ENCODE measurements at places on chromosomes 3 and 15.

DNA sequence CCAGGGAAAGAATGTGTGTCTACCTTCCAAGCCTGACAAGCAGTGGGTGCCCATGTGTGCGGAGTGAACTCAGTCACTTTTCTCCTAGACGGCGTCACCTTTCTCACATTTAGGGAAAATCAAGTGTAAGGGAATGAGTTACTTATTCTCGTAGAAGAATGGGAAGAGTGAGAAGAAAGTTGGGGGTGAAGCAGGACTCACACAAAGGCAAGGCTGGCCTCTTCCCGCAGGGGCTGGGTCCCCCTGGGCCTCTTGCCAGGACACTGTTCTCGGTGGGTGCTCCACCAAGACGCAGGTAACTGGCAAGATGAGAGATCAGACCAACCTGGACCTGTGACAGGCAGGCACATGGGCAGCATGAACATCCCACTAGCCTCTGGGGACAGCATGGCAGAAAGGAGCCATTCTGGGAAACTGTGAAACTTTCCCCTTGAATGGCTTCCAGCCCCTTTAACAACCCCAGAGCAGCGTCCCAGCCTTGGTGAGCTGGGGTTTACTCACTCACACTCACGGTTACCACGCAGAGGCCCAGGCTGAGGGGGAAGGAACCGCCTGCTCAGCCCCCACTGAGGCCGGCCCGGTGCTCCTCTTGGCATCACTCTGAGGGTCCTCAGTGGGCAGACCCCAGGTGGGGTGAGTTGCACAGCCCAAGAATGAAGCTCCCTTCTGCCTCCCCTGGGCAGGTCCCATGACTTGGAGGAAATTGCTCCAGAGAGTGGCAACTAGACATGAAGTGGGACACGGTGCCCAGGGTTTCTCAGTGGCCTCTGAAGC, 15.0 kb upstream of the SRP14 start:
- DNase-seq: no peak

DNA sequence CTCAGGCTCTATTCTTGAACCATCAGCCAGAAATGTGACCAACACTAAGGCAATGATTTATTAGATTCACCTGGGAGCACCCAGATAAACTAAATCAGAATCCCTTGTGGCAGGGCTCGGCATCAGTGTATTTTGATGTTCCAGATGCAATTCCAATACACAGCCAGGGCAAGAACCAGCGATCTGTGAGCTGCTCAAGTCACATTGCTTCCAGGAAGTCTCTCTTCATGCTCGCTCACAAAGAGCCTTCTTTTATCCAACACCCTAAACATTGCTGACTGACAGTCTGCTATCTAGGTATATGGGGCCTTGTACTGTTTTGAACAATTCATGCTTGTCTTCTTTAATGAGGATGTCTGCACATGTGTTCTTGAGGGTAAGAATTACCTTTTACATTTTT, 40.9 kb upstream of the GOLGA8J start:
- DNase-seq: no peak

- DNase-seq: no peak
These were observed 348.8 kb upstream of the BCHE start for GRCh38 chr3:166186003-166186402.

GRCh38 chr15:93278783-93279182, 189.8 kb upstream of the RGMA start:
- no peak for DNase-seq

DNA sequence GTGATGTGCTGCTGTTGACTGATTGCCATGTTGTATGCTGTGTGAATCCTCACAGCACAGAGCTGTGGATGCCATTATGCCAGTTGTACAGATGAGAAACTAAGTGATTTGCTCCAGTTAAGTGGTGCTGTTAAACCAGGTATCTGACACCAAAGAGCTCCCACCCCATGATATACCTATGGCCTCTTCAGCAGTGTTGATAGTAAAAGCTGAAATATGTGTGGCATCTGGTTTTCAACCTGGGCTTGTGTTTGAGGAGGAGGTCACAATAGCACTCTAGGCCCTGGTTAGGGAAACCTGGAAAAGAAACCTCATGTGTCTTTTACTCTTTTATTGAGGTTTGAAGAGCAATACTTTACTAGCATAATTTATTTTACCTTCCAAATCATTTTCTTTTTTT, 21.4 kb downstream of the RAD54L2 start:
- no peak for DNase-seq

DNA sequence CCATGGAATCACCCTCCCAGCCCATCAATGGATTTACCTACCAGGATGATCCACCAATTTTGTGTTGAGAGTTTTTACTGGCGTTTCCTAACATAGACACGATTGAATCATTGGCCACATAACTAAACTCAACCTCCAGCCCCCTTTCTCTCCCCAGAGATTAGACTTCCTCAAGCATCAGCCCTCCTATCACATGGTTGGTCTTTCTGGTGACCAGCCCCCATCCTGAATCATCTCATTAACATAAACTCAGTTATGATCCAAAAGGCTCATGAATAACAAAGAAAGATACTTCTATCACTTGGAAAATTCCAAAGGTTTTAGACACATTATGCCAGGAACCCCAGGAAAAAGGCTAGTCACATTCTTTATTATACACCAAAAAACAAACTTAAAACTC, 21.2 kb downstream of the PRKAR2A start:
- no peak for DNase-seq

DNA sequence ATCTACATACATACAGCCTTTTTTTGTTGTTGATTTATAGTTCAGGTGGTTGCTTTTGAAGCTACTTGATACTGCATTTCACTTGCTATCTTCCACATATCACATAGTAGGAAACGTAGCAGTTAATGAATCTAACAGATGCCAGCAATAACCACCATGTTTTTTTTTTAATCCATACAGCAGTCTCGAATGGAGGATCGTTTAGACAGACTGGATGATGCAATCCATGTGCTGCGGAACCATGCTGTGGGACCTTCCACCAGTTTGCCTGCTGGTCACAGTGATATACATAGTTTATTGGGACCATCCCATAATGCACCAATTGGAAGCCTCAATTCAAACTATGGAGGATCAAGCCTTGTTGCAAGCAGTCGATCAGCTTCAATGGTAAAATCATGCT, 123.2 kb upstream of the CGNL1 start:
- DNase-seq: no peak

- DNase-seq: no peak
These were observed 210.8 kb upstream of the ARHGEF26 start for GRCh38 chr3:153910387-153910786.

- no peak for DNase-seq
These were observed 11.8 kb downstream of the SSR3 start for GRCh38 chr3:156543043-156543555.

- no peak for DNase-seq
These were observed 56.3 kb downstream of the CCR4 start for GRCh38 chr3:33007776-33008175.

GRCh38 chr15:25415217-25415616, 23.6 kb downstream of the UBE3A start:
- DNase-seq: no peak

- DNase-seq: no peak
These were observed 48.4 kb downstream of the MOBP start for GRCh38 chr3:39515681-39516441.

GRCh38 chr3:109944836-109945235, 607.5 kb upstream of the DPPA4 start:
- DNase-seq: no peak

- DNase-seq: no peak
These were observed 61.8 kb downstream of the ITGA11 start for GRCh38 chr15:68369931-68370767.

GRCh38 chr15:48336940-48337339, 5.7 kb downstream of the DUT start:
- no peak for DNase-seq

DNA sequence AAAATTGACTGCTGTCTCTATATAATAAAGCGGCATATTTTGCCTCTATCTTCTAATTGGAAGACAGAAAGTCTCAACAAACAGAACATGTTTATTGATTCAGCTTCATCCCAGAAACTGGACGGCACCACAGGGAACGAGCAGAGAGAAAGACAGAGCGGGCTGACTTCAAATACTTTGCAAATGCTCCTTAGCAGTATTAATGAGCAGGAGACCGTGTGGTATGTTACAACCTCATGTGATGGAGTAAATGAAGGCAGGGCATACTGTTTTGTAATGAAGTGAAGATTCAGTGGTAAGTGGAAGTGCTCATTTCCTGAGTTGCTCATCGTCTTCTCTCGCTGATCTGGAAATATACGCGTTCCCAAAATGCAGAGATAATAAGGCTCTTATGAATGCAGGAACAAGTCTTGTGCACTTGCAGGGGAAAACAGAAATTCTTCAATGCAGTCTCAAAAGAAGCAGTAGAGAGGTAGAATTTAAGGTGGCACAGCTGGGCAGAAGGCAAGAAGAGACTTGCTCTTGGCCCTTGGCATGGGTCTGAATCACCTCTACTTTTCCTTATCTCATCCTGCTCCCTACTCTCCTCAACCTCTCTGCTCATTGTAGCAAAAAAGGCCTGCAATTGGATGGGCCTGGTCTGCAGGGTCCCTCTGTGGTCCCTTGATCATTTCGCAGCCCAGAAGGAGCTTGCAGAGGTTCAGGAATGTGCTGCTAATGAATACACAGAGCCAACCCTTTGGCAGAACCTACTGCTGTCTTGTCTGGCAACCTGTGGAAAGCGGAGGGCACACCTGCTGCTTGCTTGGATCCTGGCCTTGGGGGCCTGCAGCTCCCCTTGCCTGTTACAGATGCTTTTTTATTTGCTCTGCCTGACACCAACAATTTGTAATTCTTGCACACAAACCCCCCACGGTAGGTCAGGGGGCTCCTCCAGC, 604.9 kb upstream of the CFAP20DC start:
- no peak for DNase-seq

- no peak for DNase-seq
These were observed 75.6 kb upstream of the SYNPR start for GRCh38 chr3:63202529-63202928.

DNA sequence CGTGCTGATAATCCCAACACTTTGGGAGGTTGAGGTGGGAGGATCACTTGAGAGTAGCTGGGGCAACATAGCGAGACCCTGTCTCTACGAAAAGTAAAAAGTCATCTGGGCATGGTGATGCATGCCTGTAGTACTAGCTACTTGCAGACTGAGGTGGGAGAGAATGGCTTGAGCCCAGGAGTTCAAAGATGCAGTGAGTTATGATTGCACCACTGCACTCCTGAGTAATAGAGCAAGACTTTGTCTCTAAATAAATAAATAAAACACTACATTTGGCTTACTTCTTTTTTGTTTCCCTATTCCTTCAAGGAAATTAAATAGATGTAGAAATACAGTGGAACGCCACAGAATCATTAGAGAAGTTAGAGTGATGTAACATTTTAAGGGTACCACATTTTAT, 20.1 kb upstream of the LDHAL6B start:
- no peak for DNase-seq

- DNase-seq: no peak
These were observed 3.5 kb upstream of the FYTTD1 start for GRCh38 chr3:197746209-197746608.

DNA sequence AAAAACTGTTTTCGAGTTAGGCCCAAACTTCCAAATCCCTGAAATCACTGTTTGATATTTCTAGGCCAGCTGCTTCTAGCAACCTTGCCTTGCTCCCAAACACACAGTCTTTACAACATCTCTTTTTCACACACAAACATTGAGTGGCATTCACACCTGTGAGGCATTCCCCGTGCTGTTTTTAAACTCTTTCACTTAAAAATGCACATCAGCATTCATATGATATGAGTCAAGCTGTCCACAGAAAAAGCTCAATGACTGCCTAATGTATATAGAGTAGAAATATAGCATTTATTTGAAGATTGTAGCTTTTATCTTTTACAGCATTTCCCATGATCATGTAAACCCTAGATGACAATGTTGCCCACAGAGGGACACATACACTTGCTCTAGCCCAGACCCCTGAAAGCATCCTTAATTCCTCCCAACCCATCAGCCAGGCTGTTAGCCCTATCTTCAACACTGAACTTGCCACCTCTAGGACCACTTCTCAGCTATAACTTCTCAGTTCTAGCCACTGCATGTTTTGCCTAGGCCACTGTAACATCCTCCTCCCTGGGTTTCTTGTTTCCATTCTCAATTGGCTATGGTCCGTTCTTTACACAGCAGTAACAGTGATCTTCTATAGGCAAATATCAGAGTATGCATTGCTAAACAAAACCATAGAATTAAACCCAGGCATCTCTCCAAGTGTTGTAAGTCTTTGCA, 782.6 kb downstream of the DIPK2A start:
- no peak for DNase-seq

GRCh38 chr3:105497386-105497785, 130.7 kb downstream of the ALCAM start:
- DNase-seq: no peak

- DNase-seq: no peak
These were observed 327.4 kb downstream of the EPHA3 start for GRCh38 chr3:89434621-89435380.

DNA sequence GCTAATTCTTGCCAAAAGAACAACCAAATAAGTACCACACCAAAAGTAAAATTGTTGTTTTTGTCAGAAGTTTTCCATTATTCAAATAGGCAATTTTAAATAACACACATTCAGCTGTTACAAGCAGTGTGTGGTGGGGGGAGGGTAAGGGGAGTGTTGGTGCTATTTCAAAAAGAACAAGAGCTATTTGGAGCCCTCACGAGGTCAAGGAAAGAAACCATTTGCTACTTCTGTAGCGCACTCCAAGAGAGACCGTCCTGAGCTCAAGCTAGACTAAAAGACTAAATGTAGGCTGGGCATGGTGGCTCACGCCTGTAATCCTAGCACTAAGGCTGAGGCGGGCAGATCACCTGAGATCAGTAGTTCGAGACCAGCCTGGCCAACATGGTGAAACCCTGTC, 21.2 kb upstream of the IGF2BP2 start:
- DNase-seq: no peak

DNA sequence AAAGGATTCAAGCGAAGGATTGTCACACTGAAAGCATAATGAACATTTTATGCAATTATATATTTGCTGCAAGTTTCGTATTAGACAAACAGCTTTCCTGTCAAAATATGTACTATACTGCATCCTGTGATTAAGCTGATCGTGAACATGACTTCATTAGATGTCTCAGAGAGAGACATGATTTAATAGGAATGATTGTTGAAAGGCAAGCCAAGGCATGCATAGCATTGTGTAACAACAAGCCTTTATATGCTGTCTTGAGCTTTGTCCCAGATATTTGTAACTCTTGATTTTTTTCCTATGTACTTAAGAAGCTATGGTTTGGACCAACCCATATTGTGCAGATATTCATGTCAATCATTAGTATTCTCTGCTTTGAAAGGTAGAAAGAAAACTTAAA, 309.1 kb downstream of the KCNH8 start:
- no peak for DNase-seq

All from stimulated activated CD8-positive, alpha-beta memory T cell treated with anti-CD3 and anti-CD28 coated beads, Interleukin-2, amount 100 ng/mL, for 1 hour (primary cell).